ENCODE measurements at places on chromosomes 6 and 20.
A peak's percentile ranks its signal among the peaks of the same experiment; 100 is the strongest.

GRCh38 chr6:147548921-147549475, 40.5 kb downstream of the SAMD5 start:
- DNase-seq: no peak

- DNase-seq: no peak
Measured at GRCh38 chr6:159117563-159117962, 51.6 kb upstream of the FNDC1 start.

- DNase-seq: no peak
Measured at GRCh38 chr6:11296449-11297375, 64.2 kb upstream of the NEDD9 start.

DNA sequence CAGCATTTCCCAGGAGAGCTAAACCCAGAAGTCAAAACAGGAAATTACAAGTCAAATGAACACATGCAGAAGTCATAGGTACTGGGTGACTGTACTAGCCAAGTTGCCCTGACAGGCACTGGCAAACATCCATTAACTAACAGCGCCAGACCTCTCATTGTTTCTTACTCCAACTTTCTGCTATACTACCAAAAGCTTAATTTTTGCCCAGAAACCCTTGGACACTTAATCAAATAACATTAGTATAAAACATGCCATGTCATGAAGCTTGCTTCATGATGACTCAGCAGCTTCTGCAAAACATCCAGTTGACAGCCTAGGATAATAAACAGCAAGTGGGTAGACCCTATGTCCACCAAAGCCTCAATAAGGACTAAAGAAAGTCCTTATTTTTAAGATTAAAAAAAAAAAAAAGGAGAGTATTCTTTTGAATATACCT, 3.5 kb downstream of the NUP153 start:
- DNase-seq: no peak

- peak; percentile 67 for DNase-seq
Measured at GRCh38 chr20:22686097-22686496, 101.7 kb upstream of the FOXA2 start.

GRCh38 chr6:133262804-133263203, 21.6 kb downstream of the EYA4 start:
- DNase-seq: no peak
